ENCODE measurements at places on chromosomes 16 and 17. TPM values are rescaled to one million over a fixed set of nuclear protein-coding genes. Genes with fewer than 3 reads are reported as not detected.
A peak's percentile ranks its signal among the peaks of the same experiment; 100 is the strongest.

DNA sequence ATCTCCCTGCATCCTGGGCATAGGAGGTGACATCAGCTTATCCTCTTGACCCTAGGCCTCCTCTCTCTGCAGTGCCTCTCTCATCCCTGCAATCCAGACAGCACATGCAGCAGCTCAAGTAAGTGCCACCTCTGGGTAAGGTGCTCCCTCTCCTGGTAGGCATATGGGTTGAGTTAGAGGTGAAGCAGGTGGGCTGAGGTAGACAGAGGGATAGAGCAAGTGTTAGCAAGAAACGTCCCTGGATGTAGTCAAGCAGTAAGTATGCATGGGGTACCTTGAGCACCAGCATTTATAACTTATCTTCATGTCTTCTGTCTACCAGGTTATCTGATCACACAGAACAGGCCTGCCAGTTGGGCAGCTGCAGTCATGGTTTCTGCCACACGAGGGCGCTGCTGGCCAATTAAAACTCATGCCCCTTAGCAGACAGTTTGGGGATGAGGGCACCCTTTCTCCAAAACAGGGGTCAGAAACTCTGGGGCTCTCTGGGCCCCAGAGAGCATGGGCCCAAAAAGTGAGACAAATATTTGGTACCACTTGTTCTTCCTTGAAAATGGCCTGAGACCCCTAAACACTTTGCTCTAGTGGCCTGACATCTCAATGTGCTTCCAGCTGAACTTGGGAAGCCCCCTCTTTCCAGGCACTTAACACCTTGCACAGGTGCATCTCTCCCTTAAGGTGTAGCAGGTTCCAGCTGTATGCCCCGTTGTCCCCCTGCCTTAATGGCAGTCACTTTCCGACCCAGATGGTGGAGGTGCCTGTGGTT, 59.8 kb downstream of the NEUROD2 start:
- no peak overlapping the region for H3K27ac ChIP-seq
- DNase-seq = peak; percentile 36
- H3K4me3 ChIP-seq = no peak overlapping the region
- H3K4me1 ChIP-seq = no peaks in the 10 kb centered on the region

DNA sequence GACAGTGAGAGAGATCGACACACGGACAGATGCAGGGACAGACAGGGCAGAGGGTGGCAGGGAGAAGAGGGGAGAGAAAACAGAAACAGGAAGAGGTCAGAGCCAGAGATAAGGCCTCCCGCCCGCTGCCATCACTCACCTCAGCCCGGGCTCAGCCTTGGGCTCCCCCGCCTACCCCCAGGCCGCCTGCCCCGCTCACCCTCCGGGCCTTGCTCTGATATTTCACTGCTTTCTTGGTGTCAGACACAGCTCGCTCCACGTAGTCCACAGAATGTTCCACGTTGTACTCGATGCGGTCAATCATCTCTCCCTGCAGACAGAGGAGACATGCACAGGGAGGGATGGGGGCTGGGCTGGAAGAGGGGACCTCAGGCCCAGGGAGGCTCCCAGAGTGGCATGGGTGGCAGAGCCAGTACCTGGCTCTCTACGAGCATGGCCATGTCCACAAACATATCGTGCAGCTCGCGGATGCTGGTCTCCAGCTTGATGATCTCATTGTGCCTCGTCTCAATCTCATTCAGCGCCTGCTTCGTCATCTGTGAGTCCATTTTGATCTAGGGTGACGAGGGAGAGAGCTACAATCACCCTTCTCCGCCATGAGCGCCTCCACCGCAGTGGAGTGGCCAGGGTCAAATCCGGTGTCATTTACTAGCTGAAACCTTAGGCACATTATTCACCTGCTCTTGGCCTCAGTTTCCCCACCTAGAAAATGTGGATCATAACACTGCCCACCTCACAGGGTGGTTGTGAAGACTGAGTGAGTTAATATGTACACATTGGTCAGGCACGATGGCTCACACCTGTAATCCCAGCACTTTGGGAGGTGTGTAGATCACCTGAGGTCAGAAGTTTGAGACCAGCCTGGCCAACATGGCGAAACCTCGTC, 8.2 kb downstream of the HSD3B7 start:
- H3K4me3 ChIP-seq = no peak overlapping the region
- peak overlapping the region; percentile 18 for H3K27ac ChIP-seq
- H3K27me3 ChIP-seq = no peaks in the 10 kb centered on the region

DNA sequence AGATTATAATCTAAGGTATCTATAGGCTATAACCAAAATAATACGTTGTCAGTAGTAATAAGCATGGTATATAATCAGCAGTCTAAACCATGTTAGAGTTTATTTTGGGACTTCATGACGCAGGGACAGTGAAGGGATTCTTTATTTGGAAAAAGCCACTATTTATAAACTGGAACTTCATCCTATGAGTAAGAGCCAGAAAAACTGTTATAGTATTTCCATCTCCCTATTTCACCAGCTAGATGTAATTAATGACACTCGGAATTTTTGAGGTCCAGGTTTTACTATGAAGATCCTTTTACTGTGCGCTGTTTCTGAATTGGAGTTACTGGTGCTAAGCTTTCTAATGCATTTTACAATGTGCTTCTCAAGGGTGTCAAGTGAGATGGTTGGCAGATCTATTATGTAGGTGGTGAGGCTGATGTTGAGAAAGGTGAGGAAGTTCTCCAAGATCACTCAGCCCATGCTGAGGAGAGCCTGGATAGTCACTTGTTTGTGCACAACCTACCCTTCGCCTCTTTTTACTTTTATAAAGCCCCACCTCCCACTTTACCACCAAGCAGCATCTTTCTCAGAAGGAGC, 149.3 kb downstream of the MSI2 start:
- peaks cover 6% of the 10 kb centered on the region for H3K4me1 ChIP-seq
- DNase-seq = no peak

- H3K4me1 ChIP-seq = peaks cover 4% of the 10 kb centered on the region
- no peaks in the 10 kb centered on the region for H3K27me3 ChIP-seq
- H3K27ac ChIP-seq = no peak overlapping the region
Measured at GRCh38 chr16:50246299-50247122, 19.8 kb upstream of the ADCY7 start.

DNA sequence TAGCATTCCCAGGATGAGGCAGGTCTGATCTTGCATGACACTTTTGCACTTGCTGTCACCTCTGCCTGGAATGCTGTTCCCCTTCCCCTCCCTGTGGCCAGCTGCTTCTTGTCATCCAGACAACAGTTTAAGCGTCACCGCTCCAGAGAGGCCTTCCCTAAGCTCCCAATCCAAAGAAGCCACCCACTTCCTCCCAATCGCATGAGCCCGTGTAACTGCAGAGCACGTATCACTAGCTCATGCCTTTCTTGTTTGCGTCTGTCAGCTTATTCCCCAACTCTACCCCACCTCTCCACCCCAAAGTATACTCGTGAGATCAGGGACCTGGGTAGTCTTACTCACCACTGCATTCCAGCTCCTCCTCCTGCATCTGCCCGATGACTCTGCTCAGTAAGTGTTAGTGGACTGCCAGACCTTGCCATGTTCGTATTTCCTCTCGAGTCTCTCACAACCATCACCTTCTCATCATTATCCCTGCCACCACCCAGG, 92.8 kb downstream of the GAS7 start:
- DNase-seq = no peak
- H3K36me3 ChIP-seq = no peaks in the 10 kb centered on the region
- H3K4me3 ChIP-seq = no peak overlapping the region
- H3K27me3 ChIP-seq = no peaks in the 10 kb centered on the region
- no peak overlapping the region for H3K27ac ChIP-seq

DNA sequence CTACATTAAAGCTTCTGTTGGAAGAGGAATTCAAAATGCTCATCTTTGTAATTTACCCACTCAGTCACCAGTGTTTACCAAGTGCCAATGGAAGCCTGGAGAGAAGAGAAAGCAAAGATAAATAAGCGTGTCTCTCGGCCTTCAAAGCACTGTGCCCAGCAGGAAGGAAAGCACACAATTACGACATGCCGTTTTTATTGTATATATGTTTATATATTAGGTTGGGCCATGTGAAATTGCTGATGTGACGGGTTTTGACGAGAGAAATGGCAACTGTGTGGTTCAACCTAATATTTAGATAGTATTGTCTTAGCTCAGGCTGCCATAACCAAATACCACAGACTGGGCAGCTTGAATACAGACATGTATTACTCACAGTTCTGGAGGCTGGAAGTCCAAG, 79.3 kb upstream of the HSBP1 start:
- no peak overlapping the region for H3K4me3 ChIP-seq
- no peak for DNase-seq
- H3K4me1 ChIP-seq = no peaks in the 10 kb centered on the region

The TNFRSF13B gene
- total RNA-seq = not detected

DNA sequence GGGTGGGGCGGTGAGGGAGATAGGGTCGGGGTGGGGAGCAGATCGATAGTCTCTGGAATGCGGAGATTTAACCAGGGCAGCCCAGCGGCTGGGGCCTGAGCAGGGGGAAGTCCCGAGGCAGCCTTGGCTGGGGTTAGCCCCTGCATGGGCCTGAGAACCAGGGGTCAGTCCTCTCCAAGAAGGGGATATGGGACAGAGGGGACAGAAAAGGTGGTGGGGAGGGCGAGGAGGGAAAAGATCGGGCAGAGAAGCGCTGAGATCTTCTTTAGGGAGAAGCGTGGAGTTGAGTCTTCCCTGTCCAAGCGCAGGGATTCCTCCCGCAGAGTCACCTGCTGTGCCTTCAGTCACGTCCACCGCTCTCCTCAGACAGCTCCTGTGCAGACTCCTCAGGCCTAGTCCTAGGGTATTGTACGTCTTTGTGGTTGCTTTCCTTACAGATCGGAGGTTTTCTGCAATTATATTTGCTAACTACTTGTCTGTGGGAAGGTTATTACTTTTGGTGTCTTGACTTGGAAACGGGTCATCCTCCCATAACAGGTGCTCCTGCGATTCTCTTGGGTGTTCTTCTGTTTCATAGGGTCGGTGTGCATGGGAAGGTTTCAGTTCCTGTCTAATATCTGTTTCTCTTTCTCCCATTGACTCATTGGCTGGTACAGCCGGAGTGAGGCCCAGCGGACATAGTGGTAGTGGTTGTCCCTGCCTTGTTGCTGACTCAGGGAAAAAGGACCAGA, 952 bp downstream of the CD300A start:
- H3K4me1 ChIP-seq = no peaks in the 10 kb centered on the region
- H3K27me3 ChIP-seq = no peaks in the 10 kb centered on the region
- no peak for DNase-seq
- no peak overlapping the region for H3K27ac ChIP-seq
- no peaks in the 10 kb centered on the region for H3K36me3 ChIP-seq

- H3K27me3 ChIP-seq = no peaks in the 10 kb centered on the region
- H3K4me3 ChIP-seq = no peak overlapping the region
- no peak overlapping the region for H3K27ac ChIP-seq
- H3K4me1 ChIP-seq = no peaks in the 10 kb centered on the region
- no peak for DNase-seq
- H3K36me3 ChIP-seq = no peaks in the 10 kb centered on the region
Measured at GRCh38 chr16:51409001-51409675, 258.1 kb upstream of the SALL1 start.

DNA sequence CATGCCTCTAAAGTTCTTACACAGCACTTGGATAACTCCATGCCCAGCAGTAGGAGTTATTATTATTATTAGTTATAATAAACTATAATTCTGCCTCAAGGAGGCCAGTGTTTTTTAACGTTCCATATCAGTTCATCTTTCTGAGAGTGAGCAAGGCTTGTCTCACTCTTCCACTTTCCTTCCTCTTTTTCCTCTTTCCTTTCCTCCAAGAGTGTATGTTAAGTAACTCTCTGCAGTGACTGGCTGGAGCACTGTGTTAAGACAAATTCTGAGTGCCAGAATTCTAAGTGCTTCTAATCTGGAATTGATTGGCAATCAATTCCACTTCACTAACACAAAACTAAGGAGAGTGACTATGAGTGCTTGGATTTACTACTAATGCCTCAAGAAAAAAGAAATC, 16.4 kb downstream of the CLEC19A start:
- no peak overlapping the region for H3K27ac ChIP-seq
- peaks cover 9% of the 10 kb centered on the region for H3K27me3 ChIP-seq
- no peak overlapping the region for H3K4me3 ChIP-seq
- no peak for DNase-seq
- no peaks in the 10 kb centered on the region for H3K36me3 ChIP-seq

DNA sequence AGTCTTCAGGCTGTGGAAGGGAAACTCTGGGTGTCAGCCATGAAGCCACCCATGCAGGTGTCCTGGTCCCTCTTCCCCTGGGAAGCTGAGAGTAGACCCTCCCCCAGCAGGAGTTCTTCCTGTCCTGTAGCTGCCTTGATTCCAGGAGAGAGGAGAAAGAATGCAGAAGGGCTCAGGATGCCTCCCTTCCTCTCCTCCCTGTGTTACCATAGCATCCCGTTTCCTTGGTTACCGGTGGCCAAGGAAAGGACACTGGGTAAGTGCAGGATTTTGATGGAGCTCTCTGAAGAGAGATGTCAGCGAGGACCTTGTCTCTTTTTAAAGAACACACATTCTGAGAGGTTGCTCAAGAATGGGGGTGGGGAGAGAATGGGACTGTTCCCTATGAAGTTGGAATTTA, 304.1 kb upstream of the N4BP1 start:
- H3K27ac ChIP-seq = no peak overlapping the region
- H3K4me1 ChIP-seq = no peaks in the 10 kb centered on the region
- no peaks in the 10 kb centered on the region for H3K36me3 ChIP-seq
- no peak overlapping the region for H3K4me3 ChIP-seq
- H3K27me3 ChIP-seq = no peaks in the 10 kb centered on the region
- DNase-seq = no peak

GRCh38 chr17:76492123-76492988, 8.9 kb downstream of the RHBDF2 start:
- no peaks in the 10 kb centered on the region for H3K36me3 ChIP-seq
- H3K27ac ChIP-seq = peak overlapping the region; percentile 59
- H3K4me3 ChIP-seq = no peak overlapping the region
- DNase-seq = no peak
- no peaks in the 10 kb centered on the region for H3K27me3 ChIP-seq
- peaks cover 51% of the 10 kb centered on the region for H3K4me1 ChIP-seq

DNA sequence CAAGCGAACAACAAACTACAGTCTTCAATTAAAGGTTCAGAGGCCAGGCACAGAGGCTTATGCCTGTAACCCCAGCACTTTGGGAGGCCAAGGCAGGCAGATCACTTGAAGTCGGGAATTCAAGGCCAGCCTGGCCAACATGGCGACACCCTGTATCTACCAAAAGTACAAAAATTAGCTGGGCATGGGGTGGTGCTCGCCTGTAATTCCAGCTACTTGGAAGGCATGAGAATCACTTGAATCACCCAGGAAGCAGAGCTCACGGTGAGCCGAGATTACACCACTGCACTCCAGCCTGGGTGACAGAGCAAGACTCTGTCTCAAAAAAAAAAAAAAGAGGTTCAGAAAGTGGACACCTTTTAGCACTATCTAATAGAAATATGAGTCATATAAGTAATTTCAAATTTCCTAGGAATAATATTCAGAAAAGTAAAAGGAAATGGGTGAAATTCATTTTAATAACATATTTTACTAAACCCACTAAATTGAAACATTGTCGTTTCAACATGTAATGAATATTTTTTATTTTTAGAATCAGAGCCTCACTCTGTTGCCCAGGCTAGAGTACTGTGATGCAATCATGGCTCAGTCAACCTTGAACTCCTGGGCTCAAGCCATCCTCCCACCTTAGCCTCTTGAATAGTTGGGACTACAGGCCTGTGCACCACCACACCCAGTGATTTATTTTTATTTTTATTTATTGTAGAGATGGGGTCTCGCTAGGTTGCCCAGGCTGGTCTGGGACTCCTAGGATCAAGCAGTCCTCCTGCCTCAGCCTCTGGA, 15.2 kb upstream of the MARCHF10 start:
- no peaks in the 10 kb centered on the region for H3K27me3 ChIP-seq
- DNase-seq = no peak
- H3K36me3 ChIP-seq = no peaks in the 10 kb centered on the region
- no peak overlapping the region for H3K4me3 ChIP-seq
- peaks cover 43% of the 10 kb centered on the region for H3K4me1 ChIP-seq

Measured in Panc1 (cell line).